ENCODE measurements at places on chromosomes 6 and 20.
A peak's percentile ranks its signal among the peaks of the same experiment; 100 is the strongest.

- no peak for DNase-seq
Measured at GRCh38 chr6:55518529-55519060, 60.4 kb downstream of the HMGCLL1 start.

- no peak for DNase-seq
Measured at GRCh38 chr20:35042268-35042667, 50.3 kb downstream of the TRPC4AP start.

DNA sequence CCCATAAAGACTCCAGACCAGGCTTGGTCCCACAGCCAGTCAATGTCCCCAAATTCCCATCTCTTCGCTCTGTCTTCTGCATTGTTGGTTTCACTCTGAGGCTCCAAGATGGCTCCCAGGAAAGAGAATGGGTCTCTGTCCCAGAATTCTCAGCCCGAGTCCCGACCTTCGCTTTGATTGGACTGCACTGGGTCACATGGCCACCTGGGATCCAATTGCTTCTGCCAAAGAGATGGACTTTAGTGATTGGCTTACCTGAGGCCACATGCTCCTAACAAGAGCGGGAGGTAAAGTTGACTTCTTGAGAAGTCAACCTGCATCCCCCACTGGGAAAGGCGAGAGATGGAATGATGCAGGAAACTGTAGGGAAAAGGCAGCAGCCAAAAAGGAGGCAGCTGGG lies 104.7 kb upstream of the PMEPA1 start:
- DNase-seq = no peak

DNA sequence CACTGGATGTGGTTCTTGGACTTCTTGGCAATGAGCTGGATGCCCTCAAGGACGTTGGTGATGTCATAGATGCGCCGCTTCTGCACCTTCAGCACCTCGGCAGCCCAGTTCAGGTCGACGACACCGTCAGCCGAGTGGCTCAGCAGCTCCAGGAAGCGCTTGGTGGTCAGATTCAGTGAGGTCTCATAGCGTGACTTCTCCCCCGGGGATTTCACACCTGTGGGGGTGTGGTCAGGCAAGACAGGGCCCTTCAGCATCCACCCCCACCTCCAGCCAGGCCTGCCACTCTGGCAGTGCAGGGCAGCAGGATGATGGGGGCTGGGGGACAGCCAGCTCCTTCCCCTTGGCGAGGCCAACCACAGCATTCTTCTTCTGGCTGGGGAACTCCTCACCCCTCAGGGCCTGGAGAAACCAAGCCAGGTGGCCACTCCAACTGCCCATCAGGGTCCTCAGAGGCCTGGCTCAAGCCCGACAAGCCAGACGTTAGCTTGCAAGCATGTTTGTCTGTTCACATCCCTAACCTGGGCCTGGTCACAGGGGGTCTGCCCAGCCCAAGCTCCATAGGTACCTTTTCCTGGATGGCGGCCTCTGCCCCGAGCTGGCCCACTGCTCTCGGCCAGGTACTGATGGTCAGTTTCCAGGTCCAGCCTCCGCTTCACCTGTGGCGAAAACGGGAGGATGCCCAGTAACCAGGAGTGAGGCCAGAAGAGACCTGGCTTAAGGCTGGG lies 5.7 kb upstream of the NECAB3 start:
- DNase-seq = no peak

DNA sequence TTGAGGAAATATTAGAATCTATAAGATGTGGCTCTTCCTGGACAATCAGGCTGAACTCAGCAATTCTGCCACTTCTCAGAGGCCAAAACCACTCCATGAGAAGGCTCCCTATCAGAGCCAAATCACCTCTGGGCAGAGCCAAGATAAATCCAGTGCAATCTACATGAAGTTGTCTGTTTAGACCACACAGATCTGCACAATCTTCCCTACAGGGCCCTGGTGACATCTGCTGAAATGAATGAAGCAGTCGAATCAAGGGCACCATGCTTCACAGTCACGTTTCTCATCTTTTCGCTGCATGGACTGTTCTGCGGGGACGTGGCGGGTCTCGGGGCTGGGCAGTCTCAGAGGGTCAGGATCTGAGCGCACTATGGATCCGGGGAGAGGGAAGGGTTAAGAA lies 60.1 kb upstream of the CD93 start:
- no peak for DNase-seq

- peak; percentile 51 for DNase-seq
Measured at GRCh38 chr6:14597090-14597489, 479.5 kb downstream of the CD83 start.

GRCh38 chr20:29299811-29300578 lies 1957.5 kb upstream of the DEFB115 start:
- DNase-seq = no peak

DNA sequence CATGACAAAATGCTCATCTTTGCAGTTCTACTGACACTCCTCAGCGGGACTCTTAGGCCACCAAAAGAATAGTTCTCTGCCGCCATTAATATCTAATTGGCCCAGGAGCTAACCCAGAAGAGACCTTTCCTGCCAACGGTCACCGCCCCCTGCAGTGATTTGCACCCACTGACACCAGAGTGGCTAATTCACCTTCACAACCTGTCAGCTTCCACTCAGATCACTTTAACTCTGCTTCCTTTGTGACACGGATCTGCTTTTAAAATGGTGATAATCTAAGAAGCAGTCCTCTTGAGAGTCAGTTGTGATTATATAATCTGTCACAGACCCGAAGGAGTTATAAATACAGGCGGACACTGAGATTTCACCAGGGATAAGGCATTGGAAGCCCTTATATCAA lies 172.8 kb downstream of the FRK start:
- DNase-seq = no peak

GRCh38 chr6:47138046-47138445 lies 95.9 kb upstream of the ADGRF1 start:
- no peak for DNase-seq

DNA sequence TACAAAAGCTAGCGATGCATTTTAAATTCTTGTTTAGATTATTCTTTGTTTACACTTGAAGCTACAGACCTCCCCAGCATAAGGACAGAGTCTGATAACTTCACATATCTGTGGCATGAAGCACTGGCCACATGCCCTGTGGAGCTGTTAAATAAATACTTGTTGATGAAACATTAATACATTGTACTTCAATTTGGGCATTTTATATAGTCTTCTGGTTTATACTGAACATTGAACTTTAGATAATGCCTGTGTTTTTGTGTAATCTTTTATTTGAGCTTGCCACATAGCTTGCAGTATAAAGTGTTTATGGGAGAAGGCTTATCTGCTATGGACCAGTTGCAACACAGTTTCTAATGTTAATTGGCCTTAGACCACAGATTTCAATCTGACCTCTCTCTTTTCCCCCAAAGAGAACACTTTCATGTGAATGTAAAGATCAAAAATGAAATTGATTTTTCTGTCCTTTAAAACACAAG lies 48.2 kb downstream of the FRK start:
- DNase-seq = no peak

DNA sequence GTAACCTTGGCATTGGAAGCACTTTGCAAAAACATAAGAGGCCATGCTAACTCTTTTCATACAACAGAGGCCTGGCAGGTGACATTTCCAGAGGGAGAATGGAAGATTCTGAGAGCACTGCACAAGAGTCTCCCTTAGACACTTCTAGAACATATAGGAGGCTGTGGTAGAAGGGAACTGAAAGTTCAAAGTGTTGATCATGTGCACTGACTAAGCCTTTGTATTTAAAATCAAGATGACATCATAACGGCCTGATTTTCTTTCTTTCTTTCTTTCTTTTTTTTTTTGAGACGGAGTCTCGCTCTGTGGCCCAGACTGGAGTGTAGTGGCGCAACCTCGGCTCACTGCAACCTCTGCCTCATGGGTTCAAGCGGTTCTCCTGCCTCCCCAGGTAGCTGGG lies 26.8 kb upstream of the DNAAF9 start:
- DNase-seq = no peak

GRCh38 chr6:90885611-90886056 lies 298.8 kb upstream of the MAP3K7 start:
- DNase-seq = no peak

- DNase-seq = no peak
Measured at GRCh38 chr6:40406175-40406574, 181.0 kb downstream of the LRFN2 start.

GRCh38 chr6:102417368-102417998 lies 1024.0 kb downstream of the GRIK2 start:
- peak; percentile 97 for DNase-seq

- DNase-seq = no peak
Measured at GRCh38 chr6:132364306-132365074, 36.8 kb downstream of the MOXD1 start.

GRCh38 chr6:52191824-52192223 lies 5.6 kb downstream of the IL17A start:
- no peak for DNase-seq
